ENCODE measurements at places on chromosomes 12 and 14. TPM values are rescaled to one million over a fixed set of nuclear protein-coding genes. Genes with fewer than 3 reads are reported as not detected.

GRCh38 chr14:24258548-24259265, 4.3 kb downstream of the TGM1 start:
- no peaks in the 10 kb centered on the region for H3K27me3 ChIP-seq
- no peak overlapping the region for H3K27ac ChIP-seq
- DNase-seq, result no peak
- no peak overlapping the region for H3K4me3 ChIP-seq

- no peak overlapping the region for H3K27ac ChIP-seq
- H3K4me3 ChIP-seq, result peak overlapping the region; percentile 94
- no peaks in the 10 kb centered on the region for H3K27me3 ChIP-seq
- H3K4me1 ChIP-seq, result peaks cover 17% of the 10 kb centered on the region
Observed at GRCh38 chr14:93113678-93114067, 2.1 kb downstream of the ITPK1 start.

DNA sequence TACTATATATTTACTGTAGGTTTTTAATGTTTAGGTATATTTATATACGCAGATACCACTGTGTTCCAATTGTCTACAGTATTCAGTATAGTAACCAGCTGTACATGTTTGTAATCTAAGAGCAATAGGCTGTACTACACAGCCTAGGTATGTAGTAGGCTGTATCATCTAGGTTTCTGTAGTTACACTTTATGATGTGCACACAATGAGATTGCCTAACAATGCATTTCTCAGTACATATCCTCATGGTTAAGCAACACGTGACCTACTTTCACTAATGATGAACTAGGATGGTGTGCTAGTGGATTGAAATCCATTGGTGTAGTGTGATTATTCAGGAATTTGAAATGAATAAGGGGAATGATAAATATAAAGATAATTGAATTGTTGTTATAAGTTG, 77.7 kb downstream of the ETNK1 start:
- DNase-seq, result no peak
- no peaks in the 10 kb centered on the region for H3K27me3 ChIP-seq
- no peaks in the 10 kb centered on the region for H3K36me3 ChIP-seq
- H3K27ac ChIP-seq, result no peak overlapping the region
- H3K4me1 ChIP-seq, result no peaks in the 10 kb centered on the region

GRCh38 chr14:74438351-74438915, 12.4 kb upstream of the SYNDIG1L start:
- no peak overlapping the region for H3K4me3 ChIP-seq
- H3K36me3 ChIP-seq, result no peaks in the 10 kb centered on the region
- no peaks in the 10 kb centered on the region for H3K27me3 ChIP-seq
- no peak for DNase-seq
- H3K4me1 ChIP-seq, result peaks cover 2% of the 10 kb centered on the region

DNA sequence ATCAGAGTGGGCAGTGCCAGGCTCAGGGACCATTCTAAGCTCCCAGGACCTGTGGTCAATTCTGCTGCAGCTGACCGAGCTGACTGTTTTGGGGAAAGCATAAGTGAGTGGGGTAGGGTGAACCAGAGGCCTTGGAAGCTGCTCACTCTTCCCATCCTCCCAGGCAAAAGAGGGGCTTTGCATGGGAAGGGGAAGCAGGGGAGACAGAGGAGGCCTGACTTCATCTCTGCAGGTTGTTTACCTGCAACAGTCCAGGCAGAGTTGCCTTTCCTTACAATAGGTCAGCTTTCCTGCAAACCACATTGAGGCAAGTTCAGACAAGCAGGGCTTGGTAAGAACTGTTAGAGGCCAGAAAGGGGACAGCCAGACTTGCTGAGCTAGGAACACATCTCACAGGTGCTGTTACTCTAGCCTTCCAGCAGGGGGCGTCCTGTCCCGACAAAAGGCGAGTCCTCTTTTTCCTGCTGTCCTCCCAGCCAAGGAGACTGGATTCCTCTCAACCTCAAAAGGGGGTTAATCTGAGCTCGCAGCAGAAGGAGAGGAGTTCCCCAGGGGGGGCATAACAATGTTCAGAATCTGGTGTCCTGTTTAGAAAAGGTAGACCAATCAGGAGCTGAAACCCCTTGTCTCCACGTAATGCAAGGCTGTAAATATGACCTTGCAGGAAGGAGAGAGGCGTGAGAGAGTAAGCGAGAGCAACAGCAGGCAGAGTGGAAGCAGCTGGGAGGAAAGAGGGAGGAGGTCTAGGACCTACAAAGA, 4.3 kb upstream of the DHRS2 start:
- no peak overlapping the region for H3K27ac ChIP-seq
- H3K27me3 ChIP-seq, result no peaks in the 10 kb centered on the region
- no peaks in the 10 kb centered on the region for H3K4me1 ChIP-seq
- no peak overlapping the region for H3K4me3 ChIP-seq
- H3K36me3 ChIP-seq, result no peaks in the 10 kb centered on the region

DNA sequence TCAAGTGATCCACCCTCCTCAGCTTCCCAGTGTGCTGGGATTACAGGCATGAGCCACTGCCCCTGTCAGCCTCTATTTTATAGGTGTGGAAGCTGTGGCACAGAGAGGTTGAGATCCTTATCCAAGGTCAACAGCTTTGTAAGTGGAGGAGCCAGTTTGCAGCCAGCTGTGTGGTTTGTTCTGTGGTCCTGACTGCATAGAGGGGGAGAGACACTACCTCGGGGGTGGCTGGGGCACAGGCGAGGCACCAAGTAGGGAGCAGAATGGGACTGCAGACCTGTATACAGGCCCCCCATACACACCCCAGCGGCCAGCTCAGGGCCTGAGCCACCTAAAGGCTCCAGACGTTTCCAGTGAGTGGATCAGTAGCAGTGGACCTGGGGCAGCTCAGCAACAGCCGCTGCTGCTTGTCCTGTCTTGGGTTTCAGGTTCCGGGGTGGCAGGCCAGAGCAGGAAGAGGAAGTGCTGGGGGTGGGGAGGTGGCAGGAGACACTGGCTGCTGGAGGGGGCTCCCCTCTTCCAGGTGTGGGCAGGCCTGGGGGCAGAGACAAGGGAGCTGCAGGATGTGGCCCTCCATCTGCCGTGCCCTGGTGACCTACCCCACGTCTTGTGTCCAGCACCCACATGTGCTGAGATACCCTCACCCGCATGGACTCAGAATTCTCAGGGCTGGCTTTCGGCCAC, 11.0 kb downstream of the ORAI1 start:
- H3K4me3 ChIP-seq, result no peak overlapping the region
- no peaks in the 10 kb centered on the region for H3K27me3 ChIP-seq
- H3K4me1 ChIP-seq, result peaks cover 10% of the 10 kb centered on the region
- DNase-seq, result no peak

DNA sequence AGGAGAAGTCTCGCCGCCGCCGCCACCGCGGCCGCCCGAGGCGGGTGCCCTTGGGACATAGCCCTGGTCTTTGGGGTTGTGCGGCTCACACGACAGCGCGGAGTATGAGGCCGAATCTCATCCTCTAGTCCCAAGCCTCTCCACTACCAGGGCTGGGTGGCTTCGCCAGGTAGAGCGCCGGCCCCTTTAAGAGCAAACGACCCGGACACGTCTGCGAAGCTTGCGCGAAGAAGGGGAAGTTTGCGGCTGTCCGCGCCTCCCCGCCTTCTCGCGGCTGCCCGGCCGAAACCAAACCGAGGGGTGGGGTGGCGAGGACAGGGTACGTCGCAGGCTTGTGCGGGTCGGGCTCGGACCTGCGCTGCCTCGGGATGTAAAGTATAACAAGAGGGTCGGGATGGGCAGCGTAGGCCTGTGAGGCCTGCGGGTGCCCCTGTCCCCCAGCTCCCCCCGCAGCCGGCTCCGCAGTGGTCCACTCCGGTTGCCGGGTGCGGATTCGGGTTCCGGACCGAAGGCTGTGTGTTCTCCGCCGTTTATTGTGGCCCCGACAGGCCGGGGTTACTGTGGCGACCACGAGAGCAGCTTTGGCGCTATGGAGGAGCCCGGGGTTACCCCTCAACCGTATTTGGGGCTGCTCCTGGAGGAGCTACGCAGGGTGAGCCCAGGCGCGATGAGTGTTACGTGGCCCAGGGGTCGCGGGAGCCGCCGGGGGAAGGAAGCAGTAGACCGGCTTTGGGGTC, 33.3 kb downstream of the MIA2 start:
- no peaks in the 10 kb centered on the region for H3K27me3 ChIP-seq
- H3K36me3 ChIP-seq, result no peaks in the 10 kb centered on the region
- peak; percentile 51 for DNase-seq
- H3K4me1 ChIP-seq, result peaks cover 2% of the 10 kb centered on the region

Gene PRIMA1
- 4.5 TPM for total RNA-seq

Measured in H1 (cell line).